ENCODE measurements at places on chromosomes 5 and 9.

DNA sequence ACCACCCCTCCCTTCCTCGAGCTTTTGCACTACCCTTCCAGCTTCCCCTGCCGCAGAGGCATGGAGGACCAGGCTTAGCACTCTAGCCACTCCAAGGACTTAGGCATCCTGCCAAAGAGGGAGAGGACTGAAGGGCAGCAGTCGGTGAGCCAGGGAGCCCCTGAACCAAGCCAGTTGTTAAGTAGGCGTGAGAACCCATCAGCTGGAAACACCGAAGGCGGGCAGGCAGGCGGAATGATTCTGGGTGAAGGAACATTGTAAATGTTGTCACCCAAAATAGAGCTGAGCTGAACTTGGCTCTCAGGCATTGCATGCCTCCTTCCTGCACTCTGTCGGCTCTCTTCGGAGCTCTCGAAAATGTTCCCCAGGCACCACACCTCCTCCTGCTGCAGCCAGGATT is 42.8 kb downstream of the NRG2 start:
- DNase-seq: no peak

- no peak for DNase-seq
These were observed 284.0 kb upstream of the TLE4 start for GRCh38 chr9:79287708-79288290.

DNA sequence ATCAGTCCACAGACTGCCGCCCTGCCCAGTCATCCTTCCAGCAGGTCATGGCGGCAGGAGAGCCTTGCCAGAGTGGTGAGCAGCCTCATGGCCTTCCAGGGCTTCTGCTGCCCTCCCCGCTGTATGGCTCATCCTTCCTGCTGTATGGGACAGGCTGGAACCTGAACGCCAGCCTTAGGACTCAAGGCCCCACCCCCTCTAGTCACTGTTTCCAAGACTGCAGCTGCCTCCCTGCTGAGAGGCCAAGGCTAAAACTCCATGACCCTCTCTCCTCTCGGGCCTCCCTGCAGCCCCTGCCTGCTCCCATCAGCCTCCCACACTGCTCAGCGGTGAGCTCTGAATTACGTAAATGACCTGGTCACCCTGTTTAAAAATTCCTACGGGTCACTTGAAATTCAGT is 227.5 kb downstream of the AGTPBP1 start:
- DNase-seq: no peak

DNA sequence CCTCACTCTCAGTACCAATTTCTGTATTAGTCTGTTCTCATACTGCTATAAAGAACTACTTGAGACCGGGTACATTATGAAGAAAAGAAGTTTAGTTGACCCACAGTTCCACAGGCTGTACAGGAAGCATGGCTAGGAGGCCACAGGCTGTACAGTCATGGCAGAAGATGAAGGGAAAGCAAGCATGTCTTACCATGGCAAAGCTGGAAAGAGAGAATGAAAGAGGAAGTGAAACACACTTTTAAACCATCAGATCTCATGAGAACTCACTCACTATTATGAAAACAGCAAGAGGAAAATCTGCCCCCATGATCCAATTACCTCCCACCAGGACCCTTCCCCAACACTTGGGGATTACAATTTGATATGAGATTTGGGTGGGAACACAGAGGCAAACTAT is 698.8 kb downstream of the CDH9 start:
- no peak for DNase-seq

- no peak for DNase-seq
These were observed 10.8 kb upstream of the ARSI start for GRCh38 chr5:150313501-150313900.

DNA sequence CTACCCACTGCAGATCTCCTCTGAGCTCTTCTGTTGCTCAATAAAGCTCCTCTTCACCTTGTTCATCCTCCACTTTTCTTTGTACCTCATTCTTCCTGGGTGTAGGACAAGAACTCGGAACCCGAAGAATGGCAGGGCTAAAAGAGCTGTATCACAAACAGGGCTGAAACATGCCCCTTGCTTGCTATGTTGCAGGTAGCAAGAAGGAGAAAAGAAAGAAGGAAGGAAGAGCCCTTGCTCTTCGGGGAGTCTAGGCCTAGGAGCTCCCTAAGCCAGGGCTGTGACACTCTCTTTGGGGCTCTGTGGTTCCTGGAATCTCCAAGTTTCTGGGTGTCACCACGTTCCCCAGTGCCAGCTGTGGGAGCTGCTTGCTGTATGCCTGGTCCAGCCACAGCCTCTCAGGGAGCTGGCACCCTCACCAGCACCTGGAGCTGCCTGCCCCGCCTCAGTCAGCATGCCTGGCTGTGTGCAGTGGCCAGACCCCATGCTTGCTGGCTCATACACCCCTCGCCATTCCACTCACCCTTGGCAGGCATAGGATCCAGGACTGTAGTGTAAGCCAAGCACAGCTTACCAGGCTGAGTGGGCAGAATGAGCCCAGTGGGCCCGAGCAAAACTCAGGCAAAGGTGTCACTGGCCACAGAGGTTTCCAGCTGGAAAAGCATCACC is 274.8 kb upstream of the ADRA1B start:
- no peak for DNase-seq

GRCh38 chr5:1420211-1421195 is 24.7 kb downstream of the SLC6A3 start:
- no peak for DNase-seq

All from KG1 (cell line).